ENCODE measurements at places on chromosomes 1 and 21.

GRCh38 chr1:201584471-201585092 lies 45.7 kb downstream of the NAV1 start:
- DNase-seq: no peak

- no peak for DNase-seq
These were observed 252.6 kb downstream of the NFIA start for GRCh38 chr1:61334718-61335589.

GRCh38 chr1:81554108-81554507 lies 246.6 kb upstream of the ADGRL2 start:
- no peak for DNase-seq

DNA sequence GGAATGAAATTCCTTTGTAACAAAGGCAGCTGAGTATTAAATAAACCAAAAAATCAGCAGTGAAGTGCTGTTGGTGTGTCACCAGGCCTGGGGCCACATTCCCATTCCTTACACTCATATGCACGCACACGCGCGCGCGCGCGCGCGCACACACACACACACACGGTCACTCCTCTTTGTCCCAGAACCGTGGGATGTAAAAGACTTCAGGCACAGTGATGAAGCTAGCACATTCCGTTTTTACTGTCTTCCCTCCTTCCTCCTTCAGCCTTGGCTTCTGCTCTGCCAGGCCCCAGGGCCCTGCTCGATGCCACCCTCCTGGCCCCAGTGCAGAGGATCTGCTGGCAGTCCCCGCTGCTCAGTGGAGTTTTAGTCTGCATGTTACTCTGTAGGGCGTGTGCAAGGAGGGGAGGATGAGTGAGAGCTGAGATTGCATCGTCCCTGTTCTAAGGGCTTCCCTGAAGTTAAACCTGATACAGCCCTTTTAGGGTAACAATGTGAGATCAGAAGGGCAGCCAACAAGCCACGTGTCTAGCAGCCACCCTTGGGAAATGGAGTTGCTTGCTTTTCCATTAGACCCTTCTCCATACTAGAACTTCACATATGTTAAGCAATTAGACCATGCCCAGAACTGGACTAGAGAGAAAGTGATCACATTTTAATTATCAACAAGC lies 71.7 kb upstream of the WDR26 start:
- no peak for DNase-seq

GRCh38 chr1:12171206-12172041 lies 4.6 kb downstream of the TNFRSF1B start:
- DNase-seq: peak; percentile 45

GRCh38 chr1:99766378-99766800 lies at the start of gene FRRS1:
FRRS1 (minus strand) TSS chr1:99766635; CDS start chr1:99748768, 17,867 bp downstream.
- peak; percentile 45 for DNase-seq

GRCh38 chr21:35696644-35697043 lies 363.7 kb downstream of the SETD4 start:
- DNase-seq: no peak

GRCh38 chr1:204891860-204892259 lies 21.2 kb downstream of the NFASC start:
- no peak for DNase-seq

GRCh38 chr1:112633628-112634027 lies 14.0 kb downstream of the CAPZA1 start:
- no peak for DNase-seq

GRCh38 chr1:92957030-92957734 lies 4.1 kb downstream of the DIPK1A start:
- DNase-seq: no peak

GRCh38 chr1:4726620-4727341 lies 72.4 kb downstream of the AJAP1 start:
- no peak for DNase-seq

DNA sequence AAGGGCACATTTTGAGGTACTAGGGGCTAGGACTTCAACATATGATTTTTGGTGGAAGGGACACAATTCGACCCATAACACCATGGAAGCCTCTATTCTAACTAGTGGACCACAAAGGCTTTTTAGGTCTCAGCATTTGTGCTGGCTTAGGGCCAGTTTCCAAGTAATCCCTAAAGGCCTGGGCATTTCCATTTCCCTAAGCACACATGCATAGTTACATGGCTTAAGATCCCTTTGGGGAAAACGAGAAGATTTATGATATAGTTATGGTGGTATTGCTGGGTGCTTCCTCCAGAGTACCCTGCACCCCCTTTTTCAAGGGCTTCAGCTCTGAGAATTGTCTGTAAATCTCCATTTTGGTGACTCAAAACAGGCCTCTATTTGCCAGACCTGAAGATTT lies 28.2 kb upstream of the TMEM54 start:
- no peak for DNase-seq

DNA sequence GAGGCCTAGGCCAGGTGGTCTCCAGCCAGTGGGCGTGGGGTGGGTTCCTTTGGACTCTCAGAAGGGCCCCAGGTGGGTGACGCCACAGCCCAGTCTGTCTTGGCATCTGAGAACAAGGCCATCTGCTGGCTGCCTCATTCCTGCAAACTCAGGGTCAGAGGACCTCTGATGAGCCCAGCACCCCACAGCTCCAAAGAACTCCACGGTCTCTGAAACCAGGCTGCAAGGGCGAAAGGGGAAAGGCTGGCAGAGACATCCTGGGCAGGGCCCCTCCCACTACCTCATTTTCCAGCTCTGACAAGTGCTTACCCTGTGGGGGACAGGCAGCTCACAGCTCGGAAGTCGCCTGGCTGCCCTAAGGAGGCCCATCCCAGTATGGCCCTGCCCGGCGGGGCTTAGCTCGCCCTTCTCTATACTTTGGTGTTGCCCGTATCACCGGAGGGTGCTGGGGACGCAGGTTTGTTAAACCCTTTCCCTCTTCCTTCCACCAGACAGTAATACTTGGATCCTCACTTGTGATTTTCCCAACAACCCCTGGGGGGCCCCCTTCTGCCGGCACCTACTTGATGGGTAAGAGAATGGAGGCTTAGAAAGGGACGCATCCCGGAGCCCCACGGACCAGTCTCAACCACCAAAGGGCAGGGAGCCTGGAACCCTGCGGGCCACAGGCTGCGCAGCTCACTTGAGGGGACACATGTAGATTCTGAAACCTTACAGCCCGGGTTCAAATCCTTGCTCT lies 10.9 kb upstream of the EDN2 start:
- peak; percentile 42 for DNase-seq

DNA sequence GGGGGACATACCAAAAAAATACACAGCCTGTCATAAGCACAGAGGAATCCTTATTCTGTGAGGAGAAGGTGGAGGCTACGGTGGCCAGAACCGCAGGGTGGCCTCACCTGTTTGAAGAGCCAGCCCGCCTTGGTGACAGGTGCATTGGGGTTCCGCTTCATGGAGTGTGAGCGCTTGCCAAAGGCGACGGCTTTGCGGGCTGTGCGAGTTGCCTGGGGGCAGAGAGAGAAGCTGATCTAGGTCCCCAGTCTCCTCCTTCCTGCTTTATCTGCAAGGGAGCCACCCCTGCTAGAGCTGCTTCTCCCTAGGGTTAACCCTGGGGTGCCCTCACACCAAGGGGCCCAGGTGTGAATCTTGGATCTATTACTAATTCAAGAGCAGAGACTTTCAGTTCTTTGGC lies 54.3 kb upstream of the GOLT1A start:
- DNase-seq: no peak

DNA sequence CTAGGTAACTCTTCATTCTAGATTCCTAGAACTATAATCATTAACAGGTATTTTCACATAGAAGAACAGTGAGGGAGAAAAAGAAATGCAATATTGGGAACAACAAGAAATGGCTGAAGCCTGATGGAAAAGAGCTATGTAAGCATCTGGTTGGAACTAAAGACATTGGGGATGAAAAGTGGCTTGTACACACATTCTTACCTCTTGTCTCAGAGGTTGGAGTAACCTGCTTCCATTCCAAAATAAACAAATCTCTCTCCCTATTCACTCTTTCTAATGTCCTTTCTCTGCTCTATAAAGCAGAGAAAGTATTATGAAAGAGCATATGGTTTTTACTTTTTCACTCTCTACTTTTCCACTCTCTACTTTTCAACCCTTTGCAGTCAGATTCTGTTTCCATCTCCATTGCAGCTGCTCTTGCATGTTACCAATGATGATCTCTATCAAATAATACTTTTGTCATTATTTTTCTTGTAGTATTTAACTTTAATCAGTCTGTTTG lies 37.5 kb downstream of the CMPK1 start:
- no peak for DNase-seq

DNA sequence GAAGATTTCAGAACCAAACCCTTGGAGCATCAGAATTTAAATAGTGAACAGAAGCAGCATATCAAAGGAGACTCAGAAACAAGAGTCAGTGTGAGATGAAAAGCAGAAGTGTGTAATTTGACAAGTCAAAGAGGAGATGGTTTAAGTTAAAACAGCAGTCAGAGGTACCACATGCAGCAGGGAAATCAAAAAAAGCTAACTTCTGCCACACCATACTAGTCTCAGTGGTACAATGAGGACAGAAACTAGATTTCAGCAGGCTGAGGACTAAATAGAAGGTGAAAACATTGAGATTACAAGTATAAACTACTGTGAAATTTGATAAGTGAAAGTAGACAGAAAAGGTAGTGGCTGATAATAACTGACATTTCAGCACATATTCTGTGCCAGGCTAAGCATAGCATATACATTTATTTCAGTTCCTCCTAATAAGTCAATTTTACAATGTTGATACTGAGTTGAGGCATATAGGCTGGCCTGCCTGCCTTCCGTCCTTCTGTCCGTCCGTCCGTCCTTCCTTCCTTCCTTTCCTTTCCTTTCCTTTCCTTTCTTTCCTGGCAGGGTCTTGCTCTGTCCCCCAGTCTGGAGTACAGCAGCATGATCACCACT lies 12.6 kb downstream of the SUCO start:
- DNase-seq: no peak

DNA sequence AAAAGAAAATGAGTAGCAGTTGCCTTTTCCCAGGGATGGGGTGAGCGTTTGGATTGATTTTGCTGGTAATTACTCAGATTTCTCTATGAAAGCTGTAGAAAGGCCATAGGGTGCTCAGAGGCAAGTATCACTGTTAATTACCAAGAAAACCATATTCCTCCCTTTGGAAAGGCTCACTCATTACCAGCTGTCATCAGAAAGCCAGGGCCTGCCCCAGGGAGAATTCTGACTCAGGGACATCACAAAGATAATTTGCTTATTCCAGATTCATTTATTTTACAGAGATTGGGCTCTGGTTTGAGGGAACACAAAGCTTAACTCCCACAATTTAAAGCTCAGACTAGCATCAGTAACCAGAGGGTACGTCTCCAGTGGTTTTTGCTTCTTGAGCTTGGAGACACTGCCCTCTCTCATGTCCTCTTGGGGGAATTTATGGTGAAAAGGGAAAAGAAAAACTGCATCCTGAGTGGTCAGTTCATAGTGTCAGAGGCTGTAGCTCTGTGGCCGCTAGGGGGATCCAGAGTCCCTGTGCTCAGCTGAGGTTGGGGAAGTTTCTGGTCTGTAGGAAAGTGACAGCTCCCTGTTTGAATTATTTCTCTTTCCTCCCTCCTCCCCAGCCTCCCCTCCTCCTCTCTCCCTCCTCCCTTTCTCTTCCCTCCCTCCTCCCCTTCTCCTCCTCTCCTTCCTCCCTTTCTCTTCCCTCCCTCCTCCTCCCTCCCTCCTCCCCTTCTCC lies 204.3 kb downstream of the KCNJ6 start:
- DNase-seq: peak; percentile 65

DNA sequence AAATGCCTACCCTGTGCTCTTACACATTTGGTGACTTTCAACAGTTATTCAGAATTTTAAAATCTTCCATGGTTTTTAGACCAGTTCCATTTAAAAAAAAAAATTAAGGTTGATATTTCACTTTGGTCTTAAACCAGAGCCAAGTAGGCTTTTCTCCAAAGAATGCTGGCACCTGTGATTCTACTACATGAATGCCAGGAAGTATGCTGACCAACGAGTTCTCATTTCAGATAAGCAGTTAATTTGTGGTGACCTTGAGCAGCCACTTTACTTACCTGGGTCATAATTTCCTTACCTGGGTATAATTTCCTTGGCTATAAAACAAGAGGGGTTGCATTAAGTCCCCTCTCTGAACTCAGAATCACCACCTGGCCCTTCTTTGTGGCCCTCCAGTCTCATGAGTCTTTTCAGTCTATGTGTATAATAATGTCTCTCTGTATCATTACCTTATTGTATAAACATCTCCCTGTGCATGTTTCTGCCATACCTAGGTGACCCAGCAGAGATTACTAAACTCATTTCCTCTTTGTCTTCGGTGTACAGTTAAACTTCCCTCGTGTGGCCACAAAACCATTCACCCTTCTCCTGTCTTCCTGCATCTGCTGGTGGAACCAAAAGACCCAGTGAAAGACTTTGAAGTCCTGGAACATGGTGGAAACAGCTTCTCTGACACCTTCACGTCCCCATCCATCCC lies 139.1 kb upstream of the DPT start:
- DNase-seq: no peak

- DNase-seq: peak; percentile 27
These were observed at the start of gene LMOD1 for GRCh38 chr1:201946224-201946908. LMOD1 (minus strand) TSS chr1:201946548; CDS start chr1:201946340, 208 bp downstream.
